ENCODE measurements at places on chromosomes 13 and 19.

- peak; percentile 42 for DNase-seq
Observed at GRCh38 chr13:20703780-20704458, 420 bp downstream of the IL17D start.

DNA sequence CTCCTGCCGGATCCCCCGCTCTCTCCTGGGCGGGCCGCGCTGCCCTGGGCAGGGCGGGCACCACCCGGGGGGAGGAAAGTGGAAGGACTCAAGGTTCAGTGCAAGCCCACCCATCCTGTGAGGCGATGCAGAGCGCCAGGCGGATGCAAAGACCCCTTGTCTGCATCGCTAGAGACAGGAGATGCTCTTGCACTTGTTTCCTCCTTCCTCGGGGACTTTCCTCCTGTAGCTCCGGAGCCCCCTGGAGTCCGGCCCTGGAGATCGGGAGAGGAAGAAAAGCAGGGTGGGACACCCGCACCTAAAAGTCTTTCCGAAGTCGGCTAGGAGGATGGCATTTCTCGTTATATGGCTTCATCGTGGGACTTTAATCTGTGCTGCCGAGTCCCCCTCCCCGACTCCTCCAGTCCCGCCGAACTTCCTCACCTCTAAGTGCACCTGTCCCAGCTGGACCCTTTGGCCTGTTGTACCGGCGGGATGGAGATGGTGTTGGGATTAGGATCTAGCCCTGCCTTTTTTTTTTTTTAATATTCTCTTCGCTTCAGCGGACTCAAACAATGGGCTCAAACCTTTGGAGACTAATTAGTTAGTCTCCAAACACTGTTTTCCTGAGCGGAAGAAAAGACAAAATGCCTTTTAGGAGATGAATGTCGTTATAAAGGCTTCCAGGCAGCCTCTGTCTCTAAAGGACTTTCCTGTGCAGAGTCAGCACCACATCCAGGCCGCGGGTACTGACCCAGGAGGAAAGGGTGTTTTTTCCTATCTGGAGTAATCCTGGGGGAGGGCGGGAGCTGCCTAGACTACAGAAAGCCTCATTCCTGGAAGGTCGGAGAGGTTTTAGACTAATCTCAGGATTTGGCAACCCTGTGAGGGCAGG lies 725 bp downstream of the FAM124A start:
- DNase-seq, result no peak

DNA sequence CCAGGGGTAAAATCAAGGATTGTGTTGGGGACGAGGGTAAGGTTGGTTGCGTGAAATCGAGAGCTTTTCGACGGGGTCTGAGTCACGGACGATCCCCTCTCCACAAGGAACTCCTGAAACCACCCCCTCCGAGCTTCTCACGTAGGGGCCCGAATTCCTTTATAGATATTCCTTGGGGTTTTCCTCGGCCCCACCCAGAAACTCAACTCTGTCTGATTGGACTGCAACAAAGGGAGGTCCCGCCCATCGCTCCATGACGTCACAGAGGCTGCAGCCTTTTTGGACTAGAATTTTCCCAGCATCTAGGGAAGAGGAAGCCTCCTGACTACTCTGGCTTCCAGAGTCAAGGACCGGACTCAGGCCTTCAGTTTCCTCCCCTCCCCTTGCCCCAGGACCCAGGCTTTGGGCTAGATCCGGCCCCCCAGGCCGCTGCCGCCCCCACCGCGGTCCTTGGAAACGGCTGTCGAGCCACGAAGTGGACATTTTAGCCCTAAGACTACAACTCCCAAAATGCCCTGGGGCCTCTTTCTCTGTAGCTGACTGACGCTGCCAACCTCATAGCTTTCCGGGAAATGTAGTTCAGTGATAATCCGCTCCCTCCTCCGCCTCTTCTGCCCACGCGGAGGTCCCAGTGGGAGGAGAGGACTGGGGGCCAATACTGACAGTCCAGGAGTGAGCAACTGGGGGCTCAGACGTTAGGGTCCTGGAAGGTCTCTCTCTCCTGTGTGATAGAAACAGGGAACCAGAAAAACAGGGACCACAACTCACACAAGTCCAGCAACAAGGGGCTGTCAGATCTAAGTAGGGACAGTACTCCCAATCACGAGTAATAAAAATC lies at the start of gene IZUMO1:
TSS of gene IZUMO1 (minus strand) at position 172 of the 838 bp plus-strand sequence. CDS start 1,050 bp downstream, outside the sequence.
- DNase-seq, result no peak

DNA sequence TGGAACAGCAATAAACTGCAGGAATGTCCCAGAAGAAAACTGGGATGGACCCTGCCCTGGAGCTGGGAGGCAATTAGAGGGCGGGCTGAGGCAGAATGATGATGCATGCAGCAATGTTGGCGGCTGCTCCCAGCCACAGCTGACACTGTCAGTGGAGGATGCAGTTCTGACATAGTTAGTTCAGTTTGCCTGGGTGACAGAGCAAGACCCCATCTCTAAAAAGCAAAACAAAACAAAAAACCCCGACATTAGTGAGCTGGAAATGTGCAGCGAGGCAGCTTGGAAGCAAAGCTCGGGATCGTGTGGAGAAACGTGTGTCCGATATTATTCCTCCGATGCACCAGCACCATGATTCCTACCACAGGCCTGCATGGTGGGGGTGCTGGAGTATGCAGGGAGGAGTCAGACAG lies 110.1 kb upstream of the UQCRFS1 start:
- DNase-seq, result no peak

GRCh38 chr19:42497492-42498168 lies 30.7 kb downstream of the CEACAM1 start:
- DNase-seq, result no peak

- DNase-seq, result no peak
Observed at GRCh38 chr13:29801102-29801501, 49.3 kb downstream of the UBL3 start.

GRCh38 chr13:27321468-27322431 lies 51.1 kb downstream of the RASL11A start:
- DNase-seq, result no peak

GRCh38 chr13:94033098-94033497 lies 446.4 kb downstream of the DCT start:
- DNase-seq, result no peak

Data from stimulated activated CD8-positive, alpha-beta memory T cell treated with anti-CD3 and anti-CD28 coated beads, Interleukin-7, amount 100 ng/mL, for 24 hours (primary cell).